ENCODE measurements at places on chromosomes 2 and 18.
A peak's percentile ranks its signal among the peaks of the same experiment; 100 is the strongest.

DNA sequence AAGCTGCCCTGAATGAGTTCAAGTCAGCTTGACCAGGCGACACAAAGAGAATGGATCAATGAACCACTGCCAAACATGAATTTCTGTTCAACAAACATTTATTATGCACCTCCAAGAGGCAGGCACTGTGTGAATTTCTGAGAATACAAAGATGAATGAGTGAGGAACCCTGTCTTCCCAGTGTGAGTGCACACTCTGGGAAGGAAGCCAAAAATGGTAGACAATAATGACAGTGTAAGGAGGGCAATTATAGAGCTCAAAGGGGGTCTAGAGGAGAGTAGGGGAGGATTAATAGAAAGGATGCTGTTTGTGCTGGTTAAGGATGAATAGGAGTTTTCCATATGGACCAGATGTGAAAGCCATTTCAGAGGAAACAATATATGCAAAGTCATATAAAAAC lies 213.4 kb downstream of the DCC start:
- no peak for DNase-seq

- DNase-seq: no peak
These were observed 3.6 kb downstream of the HOXD11 start for GRCh38 chr2:176110415-176111308.

DNA sequence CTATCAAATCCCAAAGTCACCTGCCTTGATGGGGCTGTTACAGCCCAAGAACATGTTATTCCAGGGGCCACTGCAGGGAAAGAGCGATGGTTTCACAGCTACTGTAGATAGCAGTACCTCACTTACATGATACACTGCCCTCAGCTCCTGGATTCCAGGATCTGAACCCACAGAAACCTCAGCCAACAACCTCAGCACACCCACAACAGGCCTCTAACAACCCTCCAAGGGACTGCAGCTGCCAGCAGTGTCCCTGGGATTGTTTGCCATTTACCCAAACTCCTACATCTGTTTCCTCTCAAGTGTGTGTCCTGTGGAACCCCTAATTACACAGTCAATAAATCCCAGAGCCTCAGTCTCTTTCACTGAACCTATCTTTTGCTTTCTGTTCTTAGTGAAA lies 28.2 kb downstream of the OSBPL1A start:
- no peak for DNase-seq

- DNase-seq: peak; percentile 75
These were observed 132.3 kb upstream of the DLX2 start for GRCh38 chr2:172234716-172235691.

- DNase-seq: no peak
These were observed 803 bp upstream of the DES start for GRCh38 chr2:219417374-219417773.

DNA sequence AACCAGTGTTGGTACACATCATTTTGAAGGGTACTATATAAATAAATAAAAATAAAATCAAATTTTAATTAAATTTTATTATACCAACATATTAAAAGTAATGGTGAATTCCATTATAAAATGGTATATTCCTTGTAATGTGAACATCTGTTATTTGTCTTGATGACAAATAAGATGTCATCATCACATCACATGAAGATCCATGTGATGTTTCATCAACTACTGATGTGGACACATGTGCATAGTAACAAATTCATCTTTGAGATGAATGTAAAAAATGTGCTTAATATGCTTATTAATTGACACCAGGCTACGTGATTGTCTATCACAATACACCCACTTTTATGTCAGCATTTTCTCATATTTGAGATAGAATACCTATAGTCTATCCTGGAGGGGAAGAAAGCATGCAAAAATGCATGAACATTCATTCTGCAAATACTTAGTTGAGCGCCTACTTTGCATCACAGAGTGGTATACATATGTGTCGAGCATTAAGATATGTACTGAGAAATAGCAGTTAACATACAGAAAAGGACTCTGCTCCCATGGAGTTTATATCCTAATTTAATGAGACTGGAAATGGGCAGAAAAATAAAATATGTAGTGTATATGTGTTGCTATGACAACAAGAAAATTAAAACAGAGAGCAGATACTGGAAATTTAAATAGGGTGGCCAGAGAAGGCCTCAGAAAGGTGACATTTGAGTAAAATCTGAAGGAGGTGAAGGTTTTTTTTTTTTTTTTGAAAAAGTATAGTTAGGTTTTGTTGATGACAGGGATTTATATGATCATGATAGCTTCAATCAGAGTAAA lies 281.1 kb downstream of the ARHGAP15 start:
- no peak for DNase-seq
